ENCODE measurements at places on chromosomes 5 and 9.
A peak's percentile ranks its signal among the peaks of the same experiment; 100 is the strongest.

- DNase-seq = no peak
These were observed 1070.2 kb upstream of the ACO1 start for GRCh38 chr9:31314241-31314640.

GRCh38 chr9:136249877-136250559 is 4.4 kb upstream of the QSOX2 start:
- DNase-seq = no peak

DNA sequence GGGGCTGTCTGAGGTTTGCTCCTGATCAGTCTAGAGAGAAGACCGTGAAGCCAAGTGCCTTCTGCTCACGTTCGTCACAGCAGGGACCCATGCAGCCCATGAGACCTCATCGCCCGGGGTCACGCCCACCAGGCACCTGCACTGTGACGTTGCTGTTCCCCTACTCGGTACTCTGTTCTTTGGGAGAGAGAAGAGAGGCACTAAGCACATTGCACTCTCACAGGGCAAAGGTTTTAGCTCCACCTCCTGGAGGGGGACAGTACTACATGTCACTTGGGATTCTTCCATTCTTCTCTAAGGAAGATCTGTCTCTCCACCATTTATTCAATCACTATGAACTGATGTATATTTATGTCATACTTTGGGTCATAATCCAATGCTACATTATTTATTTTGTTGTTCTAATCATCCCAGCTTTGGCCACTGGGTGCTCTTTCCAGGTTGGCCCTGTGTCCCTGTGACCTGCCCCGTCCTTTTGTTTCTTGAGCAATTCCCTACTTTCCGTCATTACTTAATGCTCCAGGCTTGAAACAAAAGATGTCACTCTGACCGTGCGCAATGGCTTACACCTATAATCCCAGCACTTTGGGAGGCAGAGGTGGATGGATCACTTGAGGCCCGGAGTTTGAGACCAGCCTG is 31.4 kb upstream of the BRD3 start:
- DNase-seq = peak; percentile 48

DNA sequence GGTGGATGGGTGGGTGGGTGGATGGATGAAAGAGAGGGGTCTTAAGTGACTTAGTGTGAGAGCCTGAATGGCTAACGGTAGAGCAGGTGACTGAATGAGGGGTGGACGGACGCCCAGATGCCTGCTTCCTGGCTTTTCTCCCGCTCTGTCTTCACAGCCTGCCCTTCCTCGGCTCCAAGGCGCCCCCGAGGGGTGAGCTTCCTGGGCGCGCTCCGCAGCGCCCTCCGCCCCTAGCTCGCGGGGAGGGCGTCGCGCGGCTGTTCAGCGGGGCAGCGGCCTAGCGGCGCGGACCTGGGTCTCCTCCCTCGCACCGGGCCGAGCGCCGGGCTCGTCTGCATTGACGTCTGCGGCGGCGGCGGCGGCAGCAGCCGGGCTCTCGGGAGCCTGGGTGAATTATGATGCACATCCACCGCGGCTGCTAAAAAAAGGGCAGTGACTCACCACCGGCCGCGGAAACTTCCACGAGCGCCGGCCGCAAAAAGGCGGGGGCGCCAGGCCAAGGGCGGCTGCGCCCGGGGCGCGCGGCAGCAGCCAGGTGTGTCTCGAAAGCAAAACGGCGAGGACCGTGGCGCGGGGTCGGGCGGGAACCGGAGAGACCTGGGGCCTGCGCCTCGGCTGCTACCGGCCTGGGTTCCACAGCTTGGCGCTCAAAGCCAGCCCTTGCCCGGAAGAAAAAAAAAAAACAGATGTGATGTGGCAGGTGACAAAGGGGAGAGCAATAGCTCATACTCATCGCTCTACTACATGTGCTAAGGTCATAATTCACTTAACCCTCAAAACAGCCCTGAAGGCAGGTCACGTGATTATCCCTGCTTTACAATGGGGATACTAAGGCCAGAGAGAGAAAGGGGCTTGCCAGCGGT is 143.0 kb upstream of the ADRA1B start:
- DNase-seq = peak; percentile 87

DNA sequence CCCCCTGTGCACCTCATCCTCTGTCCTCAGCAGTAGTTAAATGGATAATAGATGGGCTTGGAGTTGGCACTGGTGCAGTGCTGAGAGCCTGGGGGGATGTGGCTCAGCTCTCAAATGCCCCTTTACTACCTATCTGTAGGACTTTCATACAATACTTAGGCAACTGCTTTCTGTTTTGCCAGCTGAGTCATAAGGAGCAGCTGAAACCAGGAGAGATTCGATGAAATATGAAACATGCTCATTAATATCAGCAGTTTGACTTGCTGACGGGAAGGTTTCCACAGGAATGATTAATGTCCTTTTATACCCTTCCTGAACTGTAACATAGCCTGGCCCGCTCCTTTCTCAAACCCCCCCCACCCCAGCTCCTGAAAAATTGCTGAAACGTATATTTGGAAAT is 142.6 kb downstream of the SAXO1 start:
- peak; percentile 48 for DNase-seq

- DNase-seq = no peak
These were observed 9.5 kb upstream of the P4HA2 start for GRCh38 chr5:132237141-132237540.

DNA sequence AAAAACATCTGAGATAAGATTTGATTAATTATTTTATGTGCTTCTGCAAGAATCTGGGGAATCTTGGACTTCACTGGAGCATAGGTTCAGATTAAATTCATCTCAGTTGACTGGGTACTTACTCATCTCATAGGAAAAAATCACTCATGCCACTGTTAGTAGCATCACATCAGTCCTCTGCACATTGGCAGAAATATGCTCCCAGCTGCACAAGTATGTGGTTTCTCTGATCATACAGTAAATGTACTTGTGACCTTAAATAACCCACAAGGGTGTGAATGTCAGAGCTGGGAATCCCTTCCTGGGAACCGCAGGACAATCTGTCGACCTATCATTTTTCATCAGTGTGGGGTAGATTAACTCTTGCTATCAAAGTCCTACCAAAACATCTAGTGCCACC is 203.7 kb upstream of the SLC24A2 start:
- peak; percentile 72 for DNase-seq

DNA sequence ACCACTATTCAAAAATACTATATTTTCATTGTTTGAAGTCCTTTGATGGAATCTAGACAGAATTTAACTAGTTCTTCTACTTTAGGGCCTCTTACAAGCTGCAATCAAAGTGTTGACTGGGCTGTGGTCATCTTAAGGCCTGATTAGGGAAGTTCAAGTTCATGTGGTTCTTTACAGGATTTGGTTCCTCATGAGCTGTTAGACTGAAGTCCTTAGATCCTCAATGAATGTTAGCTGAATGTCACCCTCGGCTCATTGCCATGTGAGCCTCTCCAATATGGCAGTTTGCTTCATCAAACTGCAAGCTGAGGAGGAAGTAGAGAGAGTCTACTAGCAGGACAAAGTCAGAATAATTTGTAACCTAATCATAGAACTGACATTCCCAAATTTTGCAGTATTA is 135.1 kb downstream of the CSNK1G3 start:
- no peak for DNase-seq

- DNase-seq = peak; percentile 67
These were observed 773.4 kb downstream of the BRINP1 start for GRCh38 chr9:118595719-118596305.

GRCh38 chr5:34517249-34517648 is 138.9 kb upstream of the RAI14 start:
- peak; percentile 78 for DNase-seq

GRCh38 chr9:88174324-88174723 is 36.0 kb upstream of the SPATA31C2 start:
- DNase-seq = no peak

GRCh38 chr5:89728750-89729149 is 680.8 kb downstream of the CETN3 start:
- no peak for DNase-seq

- no peak for DNase-seq
These were observed 15.6 kb upstream of the IL12B start for GRCh38 chr5:159345861-159346260.

DNA sequence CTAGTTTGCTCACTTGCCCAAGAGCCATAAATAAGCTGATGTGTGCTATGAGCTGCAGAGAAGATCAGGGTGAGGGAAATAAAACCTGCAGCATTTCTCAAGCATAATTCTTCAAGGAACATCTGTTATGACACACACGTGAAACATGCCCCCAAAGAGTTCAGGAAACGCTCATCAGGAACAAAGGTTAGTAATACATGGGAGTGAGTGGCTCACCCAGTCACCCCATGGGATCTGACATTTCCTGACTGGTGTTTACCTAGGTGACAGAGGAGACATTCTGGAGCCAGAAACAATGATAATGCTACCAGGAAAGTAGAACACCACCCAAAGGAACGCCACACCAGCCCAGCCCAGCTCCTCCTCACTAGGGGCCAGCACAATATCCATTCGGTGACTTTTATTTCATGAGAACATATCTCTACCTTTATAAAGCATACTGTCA is 66.0 kb downstream of the FRMD3 start:
- peak; percentile 51 for DNase-seq

GRCh38 chr5:162497455-162497854 is 429.9 kb downstream of the GABRG2 start:
- no peak for DNase-seq

GRCh38 chr9:70291446-70291845 is 32.7 kb downstream of the SMC5 start:
- peak; percentile 10 for DNase-seq

GRCh38 chr9:84238652-84239051 is 101.9 kb downstream of the SLC28A3 start:
- DNase-seq = no peak

DNA sequence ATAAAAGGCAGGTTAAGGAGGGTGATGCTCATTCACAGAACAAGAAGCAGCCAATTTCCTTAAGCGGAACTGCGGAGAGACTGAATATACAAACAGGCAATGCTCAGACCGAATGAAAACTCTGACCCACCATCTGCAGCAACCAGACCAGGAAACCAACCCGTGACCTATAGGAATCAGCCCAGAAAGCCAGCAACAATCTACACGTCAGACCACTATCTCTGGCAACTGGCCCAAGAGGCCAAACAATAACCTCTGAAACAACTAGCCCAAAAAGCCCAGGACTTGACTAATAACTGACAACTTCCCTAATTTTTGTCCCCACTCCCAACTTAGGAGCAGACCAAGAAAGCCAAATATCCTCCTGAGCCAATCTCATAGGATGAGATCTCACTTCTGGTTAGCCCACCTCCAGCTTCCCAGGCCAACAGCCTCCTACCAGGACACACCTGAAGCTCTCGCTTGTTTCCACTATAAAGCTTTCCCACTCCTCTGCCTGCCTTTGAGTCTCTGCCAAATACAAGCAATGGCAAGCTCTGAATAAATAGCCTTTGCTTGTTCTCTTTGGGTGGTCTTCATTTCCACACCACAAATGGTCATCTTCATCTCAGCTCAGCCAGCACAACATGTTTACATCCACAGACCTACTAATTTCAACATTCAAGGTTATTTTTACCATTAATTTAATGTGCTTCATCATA is 168.5 kb downstream of the HSD17B3 start:
- DNase-seq = no peak

GRCh38 chr9:124079176-124079925 is 67.8 kb downstream of the LHX2 start:
- peak; percentile 97 for DNase-seq

- DNase-seq = no peak
These were observed 29.0 kb upstream of the PRR16 start for GRCh38 chr5:120435129-120435528.

GRCh38 chr5:446883-447263 is 3.9 kb downstream of the EXOC3 start:
- DNase-seq = peak; percentile 41

DNA sequence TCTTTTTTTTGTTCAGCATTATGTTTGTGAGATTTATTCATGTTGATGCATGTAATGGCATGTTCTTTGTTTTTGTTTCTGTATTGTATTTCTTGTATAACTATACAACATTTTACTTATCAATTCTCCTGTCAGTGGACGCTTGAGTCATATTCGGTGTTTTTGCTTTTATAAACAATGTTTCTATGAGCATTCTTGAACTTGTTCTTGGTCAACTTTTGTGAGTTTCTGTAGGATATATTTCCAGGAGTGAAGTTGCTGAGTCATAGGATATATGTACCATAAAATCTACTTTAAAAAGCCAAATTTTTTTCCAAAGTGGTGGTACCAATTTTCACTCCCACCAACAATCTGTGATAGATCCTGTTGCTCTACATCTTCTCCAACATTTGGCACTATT is 104.8 kb downstream of the VCAN start:
- DNase-seq = no peak

DNA sequence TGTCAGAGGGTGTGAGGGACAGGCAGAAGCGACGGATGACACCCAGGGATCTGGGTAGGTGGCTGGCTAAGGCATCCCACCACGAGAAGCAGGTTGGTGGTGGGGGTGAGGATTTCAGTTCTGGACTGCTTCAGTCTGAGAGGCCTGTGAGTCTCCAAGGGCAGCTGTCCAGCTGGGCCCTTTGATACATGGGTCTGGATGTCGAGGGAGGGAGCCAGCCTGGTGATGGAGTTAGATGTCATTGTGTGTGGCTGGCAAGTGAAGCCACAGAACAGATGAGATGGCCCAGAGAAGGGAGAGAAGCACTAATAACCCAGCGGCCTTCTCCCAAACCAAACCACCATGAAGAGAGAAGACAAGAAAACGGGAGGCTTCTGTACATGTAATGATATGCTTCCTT is 11.1 kb downstream of the MED27 start:
- DNase-seq = no peak

DNA sequence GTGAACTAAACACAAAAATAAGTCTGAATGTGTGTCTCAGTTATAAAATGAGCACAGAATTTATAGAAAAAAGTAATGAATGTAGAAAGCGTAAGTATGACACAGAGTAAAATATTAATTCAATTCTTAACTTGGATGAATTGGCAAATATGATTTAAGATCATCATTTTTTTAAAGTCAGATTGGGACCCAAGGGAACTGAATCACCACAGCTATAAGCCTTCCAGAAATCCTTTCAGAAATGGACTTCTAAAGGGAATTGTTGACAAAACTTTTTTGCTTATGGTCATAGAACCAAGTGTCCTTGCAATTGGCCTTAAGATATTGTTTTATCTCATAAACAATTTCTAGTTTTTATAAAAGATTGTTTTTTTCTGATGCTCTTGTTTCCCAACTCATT is 495.1 kb upstream of the DAB2 start:
- no peak for DNase-seq

GRCh38 chr5:2735996-2736395 is 15.5 kb downstream of the IRX2 start:
- DNase-seq = no peak

GRCh38 chr9:79481846-79482477 is 89.8 kb upstream of the TLE4 start:
- DNase-seq = no peak

GRCh38 chr9:16461137-16461840 is 409.2 kb downstream of the BNC2 start:
- no peak for DNase-seq

- peak; percentile 26 for DNase-seq
These were observed 131.8 kb upstream of the ACOT12 start for GRCh38 chr5:81525690-81526089.

- peak; percentile 29 for DNase-seq
These were observed 314.0 kb downstream of the NDUFS4 start for GRCh38 chr5:53874409-53874808.

GRCh38 chr5:177098470-177099141 is 11.9 kb downstream of the FGFR4 start:
- no peak for DNase-seq

GRCh38 chr9:38160613-38161215 is 91.7 kb upstream of the SHB start:
- peak; percentile 58 for DNase-seq

GRCh38 chr9:79409182-79409823 is 162.5 kb upstream of the TLE4 start:
- no peak for DNase-seq

GRCh38 chr9:33740075-33740474 is 55.3 kb upstream of the PRSS3 start:
- DNase-seq = no peak

Measured in EL (cell line).